ENCODE measurements at places on chromosomes 2 and 18. TPM values are rescaled to one million over a fixed set of nuclear protein-coding genes. Genes with fewer than 3 reads are reported as not detected.
A peak's percentile ranks its signal among the peaks of the same experiment; 100 is the strongest.

DNA sequence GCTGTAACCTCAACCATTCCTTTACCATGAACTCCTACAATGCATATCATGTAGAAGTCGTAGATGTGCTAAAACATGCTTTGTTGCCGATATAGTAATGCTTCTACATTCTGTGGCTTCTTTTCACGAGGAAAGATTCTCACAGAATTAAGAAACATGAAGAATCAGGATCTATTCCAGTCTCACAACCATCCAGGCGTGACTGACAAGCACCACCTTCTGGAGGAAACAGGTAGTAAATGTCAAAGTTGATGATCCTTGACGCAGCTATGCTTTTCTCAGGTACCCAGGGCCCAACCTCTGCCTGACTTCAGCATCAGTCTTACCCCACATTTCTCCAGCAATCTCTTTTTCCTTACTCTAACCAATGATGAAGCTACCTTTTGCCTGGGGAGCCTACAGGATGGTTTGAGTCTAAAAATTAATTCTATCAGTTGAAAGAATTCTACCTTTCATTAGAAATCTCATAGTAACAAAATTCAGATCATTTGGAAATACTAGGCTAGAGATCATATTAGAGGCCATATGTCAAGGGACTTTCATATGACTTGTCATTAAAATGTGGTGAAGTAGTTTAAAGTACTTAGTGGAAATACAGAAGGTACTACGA lies 123.3 kb upstream of the RND3 start:
- H3K4me3 ChIP-seq: no peak overlapping the region
- H3K4me1 ChIP-seq: peaks cover 37% of the 10 kb centered on the region
- no peak overlapping the region for H3K27ac ChIP-seq
- peaks cover 3% of the 10 kb centered on the region for H3K36me3 ChIP-seq
- H3K27me3 ChIP-seq: no peaks in the 10 kb centered on the region

GRCh38 chr2:101432411-101433181 lies 42.3 kb downstream of the RFX8 start:
- no peak for DNase-seq
- H3K36me3 ChIP-seq: no peaks in the 10 kb centered on the region
- H3K4me1 ChIP-seq: peaks cover 16% of the 10 kb centered on the region
- H3K27me3 ChIP-seq: peaks cover 3% of the 10 kb centered on the region

DNA sequence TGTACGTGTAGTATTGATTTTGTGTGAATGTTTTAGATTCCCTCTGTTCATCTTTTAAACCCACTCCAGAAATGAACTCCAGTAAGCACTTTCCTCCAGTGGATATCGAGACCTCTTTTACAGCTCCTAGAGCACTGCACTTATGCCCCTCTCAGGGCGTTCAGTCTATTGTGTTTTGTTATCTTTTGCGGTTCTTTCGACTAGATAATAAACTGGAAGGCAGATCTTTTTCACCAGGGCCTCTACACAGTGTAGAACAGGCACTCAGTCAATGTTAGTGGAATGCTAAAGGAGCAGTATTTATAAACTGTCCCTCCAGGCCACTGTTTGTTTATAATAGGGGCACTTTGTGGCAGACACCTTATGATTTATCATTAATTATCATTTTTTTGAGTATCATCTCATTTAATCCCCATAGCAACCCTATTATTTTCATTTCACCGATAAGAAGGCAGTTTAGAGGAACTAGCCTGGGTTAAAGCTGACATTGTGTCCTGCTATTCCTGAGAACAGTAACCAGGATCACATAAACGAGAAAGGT lies 742 bp upstream of the SOS1 start:
- H3K36me3 ChIP-seq: peaks cover 5% of the 10 kb centered on the region
- no peak for DNase-seq
- H3K27ac ChIP-seq: peak overlapping the region; percentile 99
- H3K4me3 ChIP-seq: peak overlapping the region; percentile 77
- no peaks in the 10 kb centered on the region for H3K27me3 ChIP-seq
- H3K4me1 ChIP-seq: peaks cover 51% of the 10 kb centered on the region

DNA sequence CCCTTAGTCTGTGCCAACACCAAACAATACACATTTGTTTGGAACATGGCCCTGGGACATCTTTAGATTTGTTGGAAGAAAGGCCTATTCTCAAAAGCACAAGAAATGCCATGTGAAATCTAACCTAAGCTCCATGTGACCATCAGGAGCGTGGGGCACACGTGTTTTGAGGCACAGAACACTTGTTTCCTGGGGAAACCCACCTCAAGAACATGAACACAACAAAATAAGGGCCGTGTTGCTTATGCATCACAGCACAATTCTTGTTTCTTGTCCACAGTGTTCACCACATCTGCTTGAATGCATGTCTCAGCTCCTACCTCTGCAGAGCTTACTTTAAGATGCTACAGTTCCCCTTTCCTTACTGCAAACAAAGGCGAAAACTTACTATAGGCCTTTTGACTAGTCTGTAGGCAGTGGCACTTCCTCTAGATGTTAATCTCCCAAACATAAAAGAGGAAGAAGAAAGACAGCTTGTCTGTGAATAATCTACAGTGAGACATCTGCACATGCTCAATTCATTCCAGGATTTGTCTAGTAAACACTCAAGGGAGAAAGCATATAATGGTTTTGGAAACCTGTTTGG lies 165.0 kb downstream of the ANKRD44 start:
- no peak overlapping the region for H3K27ac ChIP-seq
- no peak overlapping the region for H3K4me3 ChIP-seq
- H3K4me1 ChIP-seq: no peaks in the 10 kb centered on the region
- DNase-seq: no peak
- no peaks in the 10 kb centered on the region for H3K36me3 ChIP-seq
- no peaks in the 10 kb centered on the region for H3K27me3 ChIP-seq

GRCh38 chr18:70058916-70059315 lies 111.2 kb upstream of the CD226 start:
- H3K4me3 ChIP-seq: no peak overlapping the region
- no peak for DNase-seq
- no peaks in the 10 kb centered on the region for H3K4me1 ChIP-seq
- no peaks in the 10 kb centered on the region for H3K36me3 ChIP-seq
- H3K27me3 ChIP-seq: no peaks in the 10 kb centered on the region

DNA sequence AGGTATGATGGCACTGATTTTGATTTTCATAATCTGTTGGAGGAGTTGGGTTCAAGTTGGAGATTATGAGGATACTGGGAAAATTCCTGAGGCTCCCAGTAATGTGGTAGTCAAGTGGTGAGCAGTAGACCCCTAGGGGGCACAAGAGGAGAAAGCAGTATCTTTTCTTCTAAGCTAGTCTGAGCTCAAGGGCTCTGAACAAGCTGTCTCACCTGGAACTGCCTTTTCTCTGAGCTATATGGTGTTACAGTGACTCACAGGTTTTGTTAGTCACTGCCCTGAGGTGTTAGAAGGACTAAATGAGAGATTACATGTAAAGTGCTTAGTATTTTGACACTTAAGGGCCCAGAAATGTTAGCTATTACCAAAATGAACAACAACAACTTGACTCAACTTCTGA lies 42.2 kb downstream of the CD302 start:
- H3K36me3 ChIP-seq: peaks cover 45% of the 10 kb centered on the region
- H3K4me3 ChIP-seq: no peak overlapping the region

DNA sequence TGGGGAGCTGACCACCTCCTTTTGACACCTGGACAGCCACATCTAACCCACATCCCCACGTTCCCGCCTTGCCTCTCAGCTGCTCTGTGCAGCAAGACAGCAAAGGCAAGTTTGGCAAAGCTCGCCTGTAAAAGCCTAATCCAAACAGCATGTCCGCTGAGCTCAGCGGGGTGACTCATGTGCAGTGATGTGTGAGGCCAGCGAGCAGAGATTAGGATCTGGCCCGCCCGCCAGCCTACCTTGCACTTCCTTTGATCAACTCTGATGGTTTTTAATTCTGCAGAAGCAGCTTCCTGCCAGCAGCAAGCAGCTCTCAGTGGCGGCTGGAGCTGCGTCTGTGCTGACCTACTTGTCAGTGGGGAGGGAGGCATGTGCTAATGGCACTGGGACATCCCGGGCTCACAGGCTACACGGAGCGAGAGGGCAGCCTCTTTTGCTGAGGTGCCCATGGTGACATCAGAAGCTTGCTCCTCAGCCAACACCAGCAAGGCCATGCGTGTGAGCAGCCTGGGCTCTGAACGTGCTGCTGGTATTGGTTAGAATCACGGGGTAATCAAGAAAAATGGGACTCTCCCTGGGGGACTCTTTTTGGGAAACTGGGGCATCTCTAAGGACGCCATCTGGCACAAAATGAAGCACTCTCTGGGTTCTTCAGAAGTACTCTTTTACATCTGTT lies 36.0 kb upstream of the EML4 start:
- DNase-seq: peak; percentile 37
- peaks cover 54% of the 10 kb centered on the region for H3K4me1 ChIP-seq
- no peaks in the 10 kb centered on the region for H3K36me3 ChIP-seq

DNA sequence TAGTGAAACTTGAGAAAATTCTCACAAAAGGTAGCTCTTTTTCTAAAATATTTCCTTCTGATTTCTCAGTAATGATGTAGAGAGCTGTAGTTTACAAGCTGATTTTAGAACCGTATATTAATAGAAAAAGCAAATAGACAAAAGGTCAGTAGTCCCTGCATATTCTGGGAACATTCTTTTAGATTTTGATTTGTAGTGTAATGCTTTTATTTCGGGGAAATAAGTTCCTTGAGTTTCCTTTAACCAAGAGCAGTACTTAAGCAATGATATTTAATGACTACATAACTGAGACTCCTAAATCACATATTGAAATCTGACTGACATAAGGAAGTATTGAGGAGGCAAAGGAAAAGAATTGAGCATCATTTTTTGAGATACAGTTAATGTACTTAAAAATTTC lies 22.4 kb downstream of the NBEAL1 start:
- no peaks in the 10 kb centered on the region for H3K27me3 ChIP-seq
- no peak overlapping the region for H3K27ac ChIP-seq
- no peak for DNase-seq
- H3K4me3 ChIP-seq: no peak overlapping the region
- peaks cover 8% of the 10 kb centered on the region for H3K4me1 ChIP-seq

DNA sequence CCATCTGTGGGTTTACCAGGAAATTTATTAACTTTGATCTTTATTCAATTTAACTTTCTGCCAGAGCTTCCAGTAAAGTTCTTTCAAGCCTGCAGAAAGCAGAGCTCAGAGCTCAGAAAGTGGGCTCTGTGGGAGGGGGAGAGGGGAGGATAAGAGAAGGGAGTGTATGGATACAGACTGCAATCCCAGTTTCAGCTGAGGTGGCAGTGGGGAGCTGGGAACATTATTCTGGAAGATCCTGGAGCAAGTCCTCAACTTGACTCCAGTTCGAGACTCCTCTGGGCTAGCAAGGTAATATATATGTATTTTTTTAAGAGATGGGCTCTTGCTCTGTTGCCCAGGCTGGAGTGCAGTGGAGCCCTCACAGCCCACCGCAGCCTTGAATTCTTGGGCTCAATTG lies 108.9 kb upstream of the NABP1 start:
- H3K4me1 ChIP-seq: peaks cover 11% of the 10 kb centered on the region
- no peaks in the 10 kb centered on the region for H3K36me3 ChIP-seq
- no peak overlapping the region for H3K4me3 ChIP-seq
- H3K27ac ChIP-seq: no peak overlapping the region

DNA sequence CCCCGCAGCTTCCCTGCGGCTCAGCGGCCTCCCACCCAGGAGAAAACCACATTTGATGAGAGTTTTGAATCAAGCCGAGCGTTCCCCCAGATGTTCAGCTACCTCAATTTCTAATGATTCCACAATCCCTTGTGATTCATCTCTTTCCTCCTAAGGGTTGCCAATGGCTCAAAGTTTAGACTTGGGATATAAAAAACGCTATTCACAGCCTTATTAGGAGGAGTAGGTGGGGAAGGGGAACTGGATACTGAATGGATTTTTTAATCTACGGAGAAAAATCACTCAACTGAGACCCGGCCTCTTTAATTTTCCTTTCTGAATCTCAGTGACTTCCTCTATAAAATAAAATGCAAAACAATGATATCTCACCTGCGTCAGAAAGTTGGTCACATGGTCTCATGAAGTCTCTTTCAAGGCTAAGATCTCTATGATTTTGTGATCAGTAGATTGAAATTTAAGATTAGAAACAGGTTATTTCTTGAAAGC lies 192.6 kb upstream of the TCF4 start:
- H3K27me3 ChIP-seq: 0 out of 2 replicates have a peak, but pooled peaks cover 5% of the 10 kb centered on the region
- H3K4me3 ChIP-seq: peak overlapping the region; percentile 63
- no peaks in the 10 kb centered on the region for H3K36me3 ChIP-seq
- peak overlapping the region; percentile 76 for H3K27ac ChIP-seq
- H3K4me1 ChIP-seq: peaks cover 50% of the 10 kb centered on the region

- H3K4me3 ChIP-seq: no peak overlapping the region
- no peaks in the 10 kb centered on the region for H3K36me3 ChIP-seq
- no peak for DNase-seq
These were observed 2.7 kb downstream of the TNS1 start for GRCh38 chr2:218000136-218000535.

DNA sequence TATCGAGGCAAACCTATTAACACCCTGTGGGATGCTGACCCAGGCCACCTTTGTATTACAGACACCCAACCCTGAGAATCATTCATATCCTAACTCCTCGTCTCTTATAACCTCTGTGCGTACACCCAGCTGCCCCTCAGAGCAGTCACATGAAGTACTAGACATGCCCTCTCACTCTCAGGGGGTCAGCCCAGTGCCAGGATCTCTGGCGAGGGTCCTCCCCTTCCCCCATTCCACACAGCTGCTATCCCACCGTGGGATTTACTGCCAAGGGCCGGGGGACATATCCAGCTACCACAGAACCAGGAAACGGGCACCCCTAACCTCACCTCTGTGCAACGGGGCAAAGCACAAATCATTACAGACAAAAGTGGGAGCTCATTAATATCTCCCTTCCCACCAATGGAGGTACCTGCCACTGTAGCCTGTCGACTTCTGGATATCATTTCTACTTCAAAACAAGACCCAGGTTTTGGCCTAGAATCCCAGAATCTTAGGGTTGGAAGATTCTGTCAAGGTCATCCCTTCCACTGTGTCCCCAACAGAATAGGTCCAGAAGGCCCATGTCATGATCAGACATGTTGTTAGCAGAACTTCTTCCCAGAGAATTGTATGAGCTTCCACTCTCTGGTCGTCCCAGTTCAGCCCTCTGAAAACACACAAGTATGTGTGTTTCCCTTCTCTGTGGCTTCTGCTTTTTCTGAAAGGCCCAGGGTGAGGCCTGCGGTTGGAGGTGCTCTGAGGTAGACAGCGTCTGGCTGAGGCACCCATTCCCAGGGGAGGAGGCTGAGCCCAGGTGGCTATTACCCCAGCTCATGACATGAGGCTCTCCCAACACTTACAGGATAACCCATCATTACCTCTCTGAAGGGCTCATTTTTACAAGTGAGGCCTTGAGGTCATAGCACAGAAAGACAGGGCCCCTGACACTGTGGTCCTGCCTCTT lies 1.7 kb downstream of the TMBIM1 start:
- no peak for DNase-seq
- peaks cover 4% of the 10 kb centered on the region for H3K27me3 ChIP-seq
- H3K27ac ChIP-seq: no peak overlapping the region
- H3K4me3 ChIP-seq: peak overlapping the region; percentile 65

The KLHL14 gene
- 4.8 TPM for total RNA-seq

The HRH4 gene
- not detected for total RNA-seq

The TTR gene
- total RNA-seq: 1.0 TPM

The SESTD1 gene
- total RNA-seq: 37.9 TPM

The FRZB gene
- total RNA-seq: 1.5 TPM

The CLEC4F gene
- not detected for total RNA-seq

The DCTN1 gene
- 168 TPM for total RNA-seq

The ANKRD36B gene
- 10.4 TPM for total RNA-seq

The TCF23 gene
- 0.14 TPM for total RNA-seq

Data from WTC11 (cell line).